ENCODE measurements at places on chromosomes 1 and 21. TPM values are rescaled to one million over a fixed set of nuclear protein-coding genes. Genes with fewer than 3 reads are reported as not detected.

DNA sequence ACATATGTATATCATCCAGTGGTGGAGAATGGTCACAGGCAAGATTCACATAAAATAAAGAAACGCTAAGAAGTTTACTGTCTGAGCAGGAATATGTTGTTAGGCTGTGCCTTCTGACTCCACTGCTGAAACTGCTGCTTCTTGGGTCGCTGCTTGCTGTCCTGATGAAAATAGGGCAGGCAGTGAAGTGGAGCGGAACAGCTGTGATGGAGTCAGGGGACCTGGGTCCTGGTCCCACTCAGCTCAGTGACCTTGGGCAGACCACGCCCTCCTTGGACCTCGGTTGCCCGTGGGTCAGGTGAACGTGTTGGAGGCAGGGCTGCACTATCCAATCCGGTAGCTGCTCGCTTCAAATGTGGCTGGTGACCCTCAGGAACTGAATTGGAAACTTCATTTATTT lies 33.4 kb upstream of the IFFO2 start:
- H3K4me3 ChIP-seq = no peak overlapping the region
- H3K27me3 ChIP-seq = no peaks in the 10 kb centered on the region
- DNase-seq = no peak
- no peaks in the 10 kb centered on the region for H3K4me1 ChIP-seq
- no peaks in the 10 kb centered on the region for H3K36me3 ChIP-seq
- H3K27ac ChIP-seq = no peak overlapping the region

GRCh38 chr1:205258261-205258691 lies 30.5 kb downstream of the TMCC2 start:
- no peak overlapping the region for H3K4me3 ChIP-seq
- no peaks in the 10 kb centered on the region for H3K27me3 ChIP-seq
- H3K4me1 ChIP-seq = no peaks in the 10 kb centered on the region
- no peak overlapping the region for H3K27ac ChIP-seq
- DNase-seq = no peak

DNA sequence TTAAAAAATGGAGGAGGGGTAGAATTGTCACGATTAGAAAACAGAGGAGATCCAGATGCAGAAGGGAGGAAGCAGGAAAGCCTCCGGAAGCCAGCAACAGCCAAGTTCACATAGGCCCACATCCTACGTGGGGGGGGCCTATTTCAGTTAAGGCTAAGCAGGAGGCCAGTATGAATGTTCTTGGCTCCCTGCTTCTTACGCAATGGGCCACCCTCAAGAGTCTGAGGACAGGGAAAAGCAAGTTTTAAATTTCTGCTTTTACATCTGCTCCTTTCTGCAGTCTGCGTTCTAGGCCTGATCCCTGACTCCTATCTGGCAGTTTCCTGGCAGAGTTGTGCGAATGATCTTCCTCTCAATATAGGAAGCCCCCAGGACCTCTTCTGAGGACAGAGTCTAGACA lies 30.6 kb downstream of the RABIF start:
- no peak overlapping the region for H3K4me3 ChIP-seq
- DNase-seq = no peak
- H3K27me3 ChIP-seq = no peaks in the 10 kb centered on the region
- no peaks in the 10 kb centered on the region for H3K36me3 ChIP-seq

DNA sequence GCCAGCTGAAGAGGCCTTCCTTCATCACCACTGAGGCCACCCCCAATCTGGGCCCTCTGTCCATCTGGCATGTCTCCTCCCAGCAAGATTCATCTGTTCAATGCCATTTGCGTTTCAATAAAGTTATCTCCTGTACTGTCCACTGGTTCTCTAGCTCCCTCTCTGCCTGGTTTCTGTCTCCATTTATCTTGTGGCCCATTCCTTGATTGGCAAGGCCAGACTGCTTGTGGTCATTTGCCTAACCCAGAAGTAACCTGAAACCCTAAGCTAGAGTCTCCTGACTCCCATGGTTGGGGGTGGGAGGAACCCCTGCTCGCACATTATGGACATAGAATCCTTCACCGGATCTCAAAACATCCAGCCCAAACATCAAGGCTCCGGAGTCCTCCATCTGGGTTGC lies 2.1 kb upstream of the IPO9 start:
- no peak for DNase-seq

DNA sequence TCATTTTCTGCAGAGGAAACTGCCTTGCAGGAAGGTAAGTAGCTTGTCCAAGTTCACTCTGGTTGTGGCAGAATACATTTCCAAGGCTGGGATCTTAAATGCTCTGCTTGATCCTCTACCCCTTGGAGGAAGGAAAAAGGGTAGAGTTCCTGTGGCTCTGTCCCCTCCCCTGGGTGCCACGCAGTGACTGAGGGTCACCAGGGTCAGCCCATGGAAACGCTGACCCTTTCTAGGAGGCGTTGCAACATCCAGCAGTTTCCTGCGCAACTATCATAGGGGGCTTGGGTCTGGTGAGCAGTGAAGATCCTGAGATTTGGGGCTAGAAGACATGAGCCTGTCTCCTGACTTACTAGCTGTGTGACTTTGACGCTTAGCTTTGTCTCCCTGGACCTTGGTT lies 29.4 kb upstream of the EPS8L3 start:
- peaks cover 20% of the 10 kb centered on the region for H3K4me1 ChIP-seq
- H3K27ac ChIP-seq = peak overlapping the region; percentile 57
- no peaks in the 10 kb centered on the region for H3K27me3 ChIP-seq
- H3K36me3 ChIP-seq = no peaks in the 10 kb centered on the region
- no peak overlapping the region for H3K4me3 ChIP-seq

UBL4B gene
- total RNA-seq = not detected
